ENCODE measurements at places on chromosomes 6 and 20.

- no peak for DNase-seq
These were observed 89.7 kb downstream of the FBXO5 start for GRCh38 chr6:152893187-152893586.

- DNase-seq, result peak; percentile 69
These were observed 18.4 kb upstream of the AKAP7 start for GRCh38 chr6:131116755-131117360.

DNA sequence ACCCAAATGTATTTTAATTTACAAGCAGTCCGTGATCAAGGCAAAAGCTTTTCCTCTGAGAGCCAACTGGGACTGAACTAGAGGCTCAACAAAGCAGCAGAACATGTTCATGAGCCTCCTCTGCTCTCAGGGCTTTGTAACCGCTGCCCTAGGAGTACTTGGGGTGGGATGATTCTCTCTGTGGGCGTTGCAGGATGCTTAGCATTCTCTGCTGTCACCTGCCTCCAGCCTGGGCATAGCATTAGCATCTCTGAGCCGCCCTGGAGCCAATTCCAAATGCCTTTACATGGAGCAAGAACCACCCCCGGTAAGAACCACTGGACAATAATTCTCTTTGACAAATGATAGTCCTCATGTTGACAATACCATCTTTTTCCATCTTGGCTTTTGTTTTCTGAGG lies 237.6 kb upstream of the CDH4 start:
- DNase-seq, result no peak

DNA sequence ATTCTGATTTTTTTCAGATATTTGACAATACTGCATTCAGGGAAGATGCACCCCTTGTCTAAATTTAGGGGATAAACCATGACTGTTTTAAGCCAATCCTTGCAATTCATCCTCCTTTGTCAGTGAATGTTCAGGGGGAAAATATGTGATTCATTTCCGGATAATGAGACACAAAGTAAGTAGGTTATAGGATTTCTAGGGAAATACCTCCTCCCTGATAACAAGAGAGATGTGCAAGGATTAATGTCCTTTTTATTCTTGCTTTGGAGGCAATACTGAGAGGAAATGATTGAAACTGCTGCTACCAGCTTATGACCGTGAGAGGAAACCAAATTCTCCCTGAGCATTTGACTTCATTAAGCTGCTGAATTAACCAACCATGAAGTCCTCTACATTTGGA lies 161.3 kb upstream of the EYA4 start:
- DNase-seq, result no peak

- DNase-seq, result peak; percentile 47
These were observed 87.9 kb downstream of the CD40 start for GRCh38 chr20:46206025-46206424.

DNA sequence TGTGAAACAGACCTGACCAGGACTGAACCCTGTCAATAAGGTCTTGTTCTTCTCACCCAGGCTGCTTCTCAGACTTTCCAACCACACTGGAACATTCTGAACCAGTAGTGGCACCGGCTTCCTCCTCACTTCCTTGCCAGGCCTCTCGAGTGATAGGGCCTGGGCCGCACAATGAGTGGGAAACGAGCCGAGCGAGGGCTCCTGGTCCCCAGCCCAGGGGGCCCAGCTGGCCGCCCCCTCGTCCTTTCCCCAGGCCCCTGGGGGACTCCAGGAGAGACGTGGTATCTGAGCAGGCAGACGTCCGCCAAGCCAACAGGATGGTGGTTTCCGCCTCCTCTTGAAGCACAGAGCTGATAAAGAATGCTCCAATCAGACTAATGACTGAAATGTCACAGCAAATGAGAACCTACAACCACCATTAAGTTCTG lies 117.9 kb downstream of the GMDS start:
- peak; percentile 99 for DNase-seq

DNA sequence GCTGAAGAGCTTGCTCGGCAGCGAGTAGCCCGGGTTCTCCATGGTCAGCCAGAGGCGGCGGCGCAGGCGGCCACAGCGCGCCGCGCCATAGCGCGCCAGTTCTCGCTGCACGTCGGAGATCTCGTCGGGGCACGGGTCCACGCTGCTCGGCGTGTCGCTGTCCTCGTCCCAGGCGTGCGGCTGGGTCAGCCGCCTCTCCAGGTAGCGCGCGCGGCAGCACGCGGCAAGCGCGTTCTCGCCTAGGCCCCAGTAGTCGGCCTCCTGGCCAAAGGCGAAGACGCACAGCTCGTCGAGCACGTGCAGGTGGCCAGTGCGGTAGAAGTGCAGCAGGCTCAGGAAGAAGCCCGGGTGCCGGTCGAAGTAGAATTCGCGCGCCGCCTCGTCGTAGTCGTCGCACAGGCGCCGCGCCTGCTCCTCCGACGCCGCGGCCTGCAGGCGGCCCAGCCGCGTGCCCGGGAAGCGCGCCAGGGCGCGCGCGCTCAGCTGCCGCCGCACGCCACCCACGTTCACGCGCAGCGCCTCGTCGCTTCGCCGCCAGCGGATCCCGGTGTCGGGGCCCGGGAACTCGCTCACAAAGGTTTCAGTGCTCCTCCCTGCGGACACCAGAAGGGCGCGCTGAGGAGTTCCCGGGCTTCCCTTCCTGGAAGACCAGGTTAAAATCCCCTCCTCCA lies 2.7 kb downstream of the KCNS1 start:
- peak; percentile 23 for DNase-seq
